NCI-H460 (cell line): ENCODE measurements at places on chromosomes 12 and 14. TPM values are rescaled to one million over a fixed set of nuclear protein-coding genes. Genes with fewer than 3 reads are reported as not detected.

Gene SERPINA9
- total RNA-seq: not detected in 2 replicates

Gene PTPN6
- 3.4 and 5.4 TPM in 2 replicates for total RNA-seq

Gene CYP27B1
- total RNA-seq: 5.1 and 5.4 TPM in 2 replicates

Gene TNS2
- 12.1 and 16.9 TPM in 2 replicates for total RNA-seq

Gene GLTP
- 139 and 146 TPM in 2 replicates for total RNA-seq
